A549 (cell line): ENCODE measurements at places on chromosomes 11 and 22. TPM values are rescaled to one million over a fixed set of nuclear protein-coding genes. Genes with fewer than 3 reads are reported as not detected.

ABCC8 gene
- polyA plus RNA-seq: 1.1 to 1.3 TPM (median 1.2 TPM) in 3 replicates

ZNF70 gene
- polyA plus RNA-seq: 0.98 to 1.3 TPM (median 1.2 TPM) in 3 replicates

JAML gene
- polyA plus RNA-seq: not detected in 3 replicates

PACSIN3 gene
- 32.9 to 35.7 TPM (median 35.3 TPM) in 3 replicates for polyA plus RNA-seq

HTR3A gene
- polyA plus RNA-seq: not detected in 3 replicates

SHANK2 gene
- 4.7 to 6.7 TPM (median 5.3 TPM) in 3 replicates for polyA plus RNA-seq
